Kidney (tissue), 22 donors: ENCODE measurements at places on chromosomes 11 and 22. TPM values are rescaled to one million over a fixed set of nuclear protein-coding genes. Genes with fewer than 3 reads are reported as not detected.

The APLNR gene
- polyA plus RNA-seq: 16.6 TPM

The E2F8 gene
- not detected for polyA plus RNA-seq

The KCTD17 gene
- 9.6 TPM for polyA plus RNA-seq

The LRRC56 gene
- 1.2 TPM for polyA plus RNA-seq

The TEX12 gene
- polyA plus RNA-seq: not detected

The PTDSS2 gene
- polyA plus RNA-seq: 37.7 TPM

The PPP1R14B gene
- polyA plus RNA-seq: 145 TPM

The MYOD1 gene
- polyA plus RNA-seq: not detected

The ACRV1 gene
- polyA plus RNA-seq: not detected

The POU2AF2 gene
- polyA plus RNA-seq: not detected

The SBF2 gene
- 13.1 TPM for polyA plus RNA-seq

The LRRN4CL gene
- 0.58 TPM for polyA plus RNA-seq

The OSBP2 gene
- polyA plus RNA-seq: 3.4 TPM

The ADM gene
- polyA plus RNA-seq: 80.9 TPM

The TRIM66 gene
- 1.4 TPM for polyA plus RNA-seq

The ARHGAP20 gene
- 0.11 TPM for polyA plus RNA-seq

The GATD1 gene
- 38.3 TPM for polyA plus RNA-seq

The SEC14L3 gene
- not detected for polyA plus RNA-seq

The INS gene
- polyA plus RNA-seq: not detected

The XKR3 gene
- not detected for polyA plus RNA-seq

The SHANK2 gene
- 4.0 TPM for polyA plus RNA-seq

The SLC35F2 gene
- polyA plus RNA-seq: 10.2 TPM

The FAM83F gene
- 6.8 TPM for polyA plus RNA-seq

The OMP gene
- not detected for polyA plus RNA-seq

The OR52I2 gene
- not detected for polyA plus RNA-seq

The VSIG10L2 gene
- polyA plus RNA-seq: not detected

The OR6T1 gene
- not detected for polyA plus RNA-seq

The PGA5 gene
- polyA plus RNA-seq: not detected

The RRAS2 gene
- polyA plus RNA-seq: 23.3 TPM

The CBLIF gene
- not detected for polyA plus RNA-seq

The ARFIP2 gene
- 62.3 TPM for polyA plus RNA-seq

The MCHR1 gene
- not detected for polyA plus RNA-seq

The PRODH gene
- polyA plus RNA-seq: 8.2 TPM
